ENCODE measurements at places on chromosomes 6 and 20.

GRCh38 chr6:104460738-104461483, 398.8 kb downstream of the HACE1 start:
- DNase-seq = no peak

DNA sequence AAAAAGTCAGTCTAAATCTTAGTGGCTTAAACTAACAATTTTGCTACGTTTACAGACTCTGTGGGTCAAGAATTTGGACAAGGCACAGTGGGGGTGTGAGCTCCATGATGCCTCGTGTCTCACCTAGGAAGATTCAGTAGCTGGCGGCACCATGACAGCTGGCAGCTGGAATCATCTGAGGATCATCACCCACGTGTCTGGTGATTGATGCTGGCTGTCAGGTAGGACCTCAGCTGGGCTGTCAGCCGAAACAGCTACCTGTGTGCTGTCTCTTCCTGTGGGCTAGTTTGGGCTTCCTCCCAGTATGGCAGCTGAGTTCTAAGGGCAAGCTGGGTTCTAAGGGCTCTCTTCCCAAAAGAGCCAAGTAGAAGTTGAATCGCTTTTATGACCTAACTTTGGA, 26.4 kb upstream of the DLGAP4 start:
- DNase-seq = no peak

DNA sequence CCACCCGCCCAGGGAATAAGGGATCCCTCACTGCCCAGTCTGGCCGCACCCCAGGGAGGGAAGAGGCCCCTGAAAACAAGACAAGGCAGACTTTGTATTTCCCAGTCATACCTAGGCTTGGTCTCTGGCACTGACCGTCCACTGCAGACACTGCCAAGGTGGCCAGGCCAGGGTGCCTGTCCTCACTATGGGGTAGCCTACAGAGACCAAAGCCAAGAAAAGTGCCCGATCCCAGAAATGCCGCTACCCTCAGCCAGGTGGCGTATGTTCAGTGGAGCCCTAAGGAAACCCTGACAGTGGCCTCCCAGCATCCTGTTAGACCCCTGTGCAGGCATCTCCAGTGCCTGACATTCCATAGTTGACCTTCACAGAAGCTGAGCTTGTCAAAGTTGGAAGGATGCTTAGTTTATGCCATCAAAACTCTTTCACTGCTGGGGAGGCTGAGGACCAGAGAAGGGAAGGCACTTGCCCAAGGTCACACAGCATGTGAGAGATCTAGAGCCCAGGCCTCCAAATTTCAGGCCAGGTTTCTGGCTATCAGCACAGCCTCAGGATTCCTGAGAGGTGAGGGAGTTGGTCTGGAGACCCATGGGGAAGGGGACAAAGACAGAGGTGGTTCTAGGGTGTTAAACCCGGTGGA, 2.5 kb downstream of the SCRT2 start:
- DNase-seq = no peak

DNA sequence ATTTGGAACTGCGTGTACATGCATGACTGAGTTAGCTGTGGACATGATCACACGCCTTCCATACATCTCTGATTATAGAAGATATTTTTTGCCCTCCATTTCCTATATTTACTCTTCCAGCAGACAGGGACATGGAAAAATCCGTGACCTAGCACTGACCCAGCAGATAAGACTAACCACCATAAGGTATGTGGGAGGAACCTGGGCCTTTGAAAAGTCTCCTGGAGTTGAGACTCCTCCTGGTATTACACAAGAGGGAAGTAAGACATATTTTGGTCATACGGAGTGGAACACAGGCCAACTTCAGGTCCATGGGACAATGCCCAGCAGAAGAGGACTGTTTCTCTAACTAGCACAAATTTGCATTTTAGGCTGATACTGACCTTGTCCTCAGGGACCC, 13.7 kb upstream of the SIRPB1 start:
- no peak for DNase-seq

DNA sequence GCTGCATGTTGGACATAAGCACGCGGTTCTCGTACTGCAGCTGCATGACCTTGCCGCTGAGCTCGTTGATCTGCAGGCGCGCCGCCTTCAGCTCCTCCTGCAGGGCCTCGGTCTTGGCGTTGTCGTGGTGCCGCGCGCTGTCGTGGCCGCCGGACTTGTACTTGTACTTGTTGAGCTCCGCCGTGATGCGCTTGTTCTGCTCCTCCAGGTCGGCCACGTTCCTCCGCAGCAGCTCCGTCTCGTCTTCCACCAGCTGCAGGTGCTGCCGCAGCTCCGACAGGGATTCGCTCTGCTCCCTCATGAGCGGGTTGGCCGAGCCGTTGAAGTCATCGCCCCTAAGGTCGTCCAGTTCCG, 16.6 kb upstream of the KIAA0408 start:
- no peak for DNase-seq

DNA sequence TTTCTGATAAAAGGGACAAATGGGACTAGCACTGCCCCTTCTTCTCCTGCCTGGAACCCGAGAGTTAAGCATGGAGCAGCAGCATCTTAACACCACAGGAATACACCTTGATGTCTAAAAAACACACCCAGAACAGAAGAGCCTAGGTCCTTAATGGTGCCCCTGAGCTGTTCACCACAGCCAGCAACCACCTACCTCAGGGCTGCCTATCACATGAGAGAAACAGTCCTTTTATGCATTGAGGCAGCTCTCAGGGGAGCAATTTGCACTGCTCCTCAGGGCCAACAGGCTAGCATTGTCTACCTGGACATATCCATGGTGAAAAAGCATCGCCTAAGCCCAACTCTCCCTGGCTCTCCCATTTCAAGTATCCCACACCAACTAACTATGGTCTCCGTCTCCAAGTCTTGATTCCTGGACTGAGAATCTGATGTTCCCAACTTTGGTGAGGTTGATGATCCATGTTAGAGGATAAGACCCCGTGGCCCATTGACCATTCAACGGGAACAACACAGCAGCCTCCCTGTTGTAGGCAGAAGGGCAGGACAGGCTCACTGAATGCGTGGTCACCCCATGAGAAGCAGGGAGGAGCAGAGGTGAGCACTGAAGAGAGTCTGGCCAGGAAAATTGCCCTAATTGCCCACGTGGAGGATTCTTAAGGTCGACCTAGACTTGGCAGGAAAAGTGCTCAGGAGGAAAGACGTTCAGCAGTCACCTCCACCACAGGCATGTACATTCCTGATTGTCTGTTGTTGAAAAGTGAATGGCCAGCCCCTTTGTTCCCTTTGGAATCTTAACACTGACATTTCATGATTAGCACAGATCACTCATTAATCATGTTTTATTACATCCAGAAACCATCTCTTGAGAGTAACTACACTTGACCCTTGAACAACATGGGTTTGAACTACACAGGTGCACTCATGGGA, 4.2 kb upstream of the APMAP start:
- no peak for DNase-seq

- DNase-seq = no peak
These were observed 200.7 kb downstream of the KHDC1L start for GRCh38 chr6:73024598-73024997.

GRCh38 chr6:33856655-33857054, 52.9 kb upstream of the MLN start:
- DNase-seq = no peak

- DNase-seq = no peak
These were observed 32.6 kb upstream of the PCMTD2 start for GRCh38 chr20:64222851-64223525.

DNA sequence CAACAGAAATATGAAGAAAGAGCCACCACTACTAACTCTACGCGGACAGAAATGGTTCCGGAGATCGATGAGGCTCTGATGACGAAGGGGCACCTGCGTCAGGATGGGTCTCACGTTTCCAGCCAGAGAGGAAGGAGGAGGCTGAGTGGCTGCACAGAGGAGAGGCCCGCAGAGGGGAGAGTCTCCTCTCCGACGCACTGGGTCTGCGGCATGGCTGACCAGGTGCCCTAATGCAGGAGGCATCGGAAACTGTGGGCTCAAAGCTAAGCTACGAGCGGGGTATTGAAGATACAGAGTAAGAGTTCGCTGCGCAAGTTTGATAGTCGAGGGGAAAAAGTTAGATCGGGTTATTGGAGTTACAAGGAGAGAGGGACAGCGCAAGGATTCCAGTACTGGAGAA, 69.9 kb downstream of the TTLL2 start:
- DNase-seq = no peak

- DNase-seq = no peak
These were observed 34.3 kb downstream of the COL12A1 start for GRCh38 chr6:75171567-75171966.

- DNase-seq = no peak
These were observed 12.1 kb upstream of the REPS1 start for GRCh38 chr6:138999949-139000725.

DNA sequence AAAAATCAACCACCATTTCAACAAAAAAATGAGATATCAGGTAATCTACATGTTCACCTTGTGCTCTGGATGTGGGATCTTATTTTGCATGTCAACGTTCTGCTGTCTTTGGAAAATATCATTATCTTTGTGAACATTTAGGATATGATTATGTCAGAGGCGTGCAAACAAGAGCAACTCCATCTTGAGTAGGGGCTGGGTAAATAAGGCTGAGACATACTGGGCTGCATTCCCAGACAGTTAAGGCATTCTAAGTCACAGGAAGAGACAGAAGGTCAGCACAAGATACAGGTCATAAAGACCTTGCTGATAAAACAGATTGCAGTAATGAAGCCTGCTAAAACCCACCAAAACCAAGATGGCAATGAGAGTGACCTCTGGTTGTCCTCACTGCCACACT, 28.8 kb upstream of the ZBTB24 start:
- DNase-seq = no peak

GRCh38 chr20:24522452-24523330, 53.3 kb downstream of the SYNDIG1 start:
- DNase-seq = no peak

DNA sequence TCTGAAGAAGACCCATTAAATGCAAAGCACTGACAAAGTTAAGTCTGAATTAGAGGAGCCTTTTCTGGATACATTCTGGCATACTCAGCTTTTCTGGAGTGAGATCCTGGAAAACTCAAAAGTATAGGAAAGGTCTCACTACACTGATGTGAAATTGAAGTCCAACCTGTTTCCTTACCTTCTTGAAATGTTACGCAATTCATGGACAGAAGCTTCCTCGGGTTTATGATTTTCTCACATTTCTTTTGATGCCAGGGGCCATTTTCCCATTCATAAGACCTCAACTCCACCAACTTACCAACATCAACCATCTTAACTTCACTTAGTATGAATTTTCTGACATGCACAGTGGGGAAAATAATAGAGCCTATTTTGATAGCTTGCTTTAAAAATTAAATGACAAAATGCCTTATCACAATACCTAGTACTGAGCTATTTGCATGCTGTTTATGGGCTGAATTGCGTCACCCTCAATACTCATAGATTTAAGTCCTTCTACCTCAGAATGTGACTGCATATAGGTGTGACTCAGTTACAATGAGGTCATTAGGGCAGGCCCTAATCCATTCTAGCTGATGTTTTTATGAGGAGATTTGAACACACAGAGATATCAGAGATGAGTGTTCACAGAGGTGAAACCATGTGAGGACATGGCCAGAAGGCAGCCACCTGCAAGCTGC, 73.4 kb upstream of the RAB32 start:
- DNase-seq = no peak

DNA sequence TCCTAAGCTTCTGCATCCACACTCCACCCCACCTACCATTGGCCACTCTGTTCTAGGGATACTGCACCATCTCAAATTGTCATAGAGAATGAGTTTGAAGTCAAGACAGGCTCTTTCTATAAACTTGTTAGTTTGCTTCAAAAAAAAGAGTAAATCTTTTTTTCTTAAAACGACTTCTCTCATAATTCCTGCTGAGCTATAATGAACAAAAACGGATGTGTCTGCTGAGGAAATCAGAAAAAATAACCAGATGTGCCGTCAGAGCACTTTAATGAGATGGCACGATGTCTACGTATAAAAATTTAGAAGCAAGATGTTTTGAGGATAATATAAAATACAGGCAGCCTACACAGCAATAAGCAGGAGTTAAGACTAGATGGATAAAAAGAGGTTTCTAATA, 24.0 kb upstream of the DDO start:
- no peak for DNase-seq

DNA sequence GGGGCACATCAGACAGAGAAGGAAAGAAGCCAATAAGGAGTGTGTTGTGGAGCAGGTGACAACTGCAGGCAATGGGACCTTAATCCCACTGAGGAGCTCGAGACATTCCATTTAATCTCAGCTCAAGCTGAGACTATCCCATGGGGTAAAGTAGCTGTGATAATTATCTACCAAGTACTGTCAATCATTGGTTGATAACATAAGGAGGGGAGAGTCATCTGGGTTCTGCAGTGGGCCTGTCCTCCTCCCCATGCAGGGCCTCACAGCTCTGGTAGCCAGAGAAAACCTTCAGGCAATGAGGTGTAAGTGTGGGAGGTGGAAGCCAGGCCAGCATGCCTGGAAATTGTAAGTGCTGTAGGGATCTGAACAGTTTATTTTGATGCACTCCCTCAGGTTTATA, 375.0 kb upstream of the ARID1B start:
- DNase-seq = no peak

- no peak for DNase-seq
These were observed 21.6 kb downstream of the DLL1 start for GRCh38 chr6:170269151-170269845.

DNA sequence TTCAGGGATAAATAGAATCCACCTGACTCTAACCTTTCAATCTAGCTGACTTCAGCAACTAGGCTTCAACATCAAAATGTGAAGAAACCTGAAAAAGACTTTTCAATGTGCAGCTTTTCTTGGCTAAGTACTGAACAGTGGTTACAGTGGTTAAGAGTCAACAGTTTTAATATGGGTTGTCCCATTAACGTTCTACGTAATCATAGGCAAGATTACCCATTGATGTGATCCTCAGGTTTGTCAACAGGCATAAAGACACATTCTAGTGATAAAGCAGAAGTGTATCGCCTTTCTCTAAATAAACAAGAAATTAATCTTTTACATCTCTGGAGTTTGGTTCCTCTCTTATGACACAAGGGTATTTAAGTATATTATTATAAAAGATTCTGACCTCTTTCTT, 154.1 kb upstream of the RUNX2 start:
- no peak for DNase-seq

DNA sequence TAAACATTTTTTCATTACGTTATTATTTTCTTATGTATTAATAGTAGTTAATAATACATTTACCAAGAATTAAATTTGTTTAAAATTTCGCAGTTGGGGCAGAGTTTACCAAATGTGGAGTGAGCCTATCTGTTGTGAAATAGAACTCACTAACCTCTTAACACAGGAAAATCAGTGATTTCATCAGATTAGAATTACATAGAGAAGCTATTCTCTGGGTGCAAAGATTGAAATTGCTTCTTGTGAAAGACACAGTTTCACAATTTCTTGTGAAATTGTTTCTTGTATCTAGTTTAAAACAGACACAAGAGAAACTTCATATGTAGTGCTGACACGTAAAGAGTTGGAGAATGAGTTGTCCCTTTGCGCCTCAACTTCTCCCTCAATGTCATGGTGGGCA, 69.4 kb upstream of the PRL start:
- DNase-seq = no peak

GRCh38 chr6:98823428-98824161, 10.8 kb upstream of the POU3F2 start:
- DNase-seq = no peak

- no peak for DNase-seq
These were observed 663.9 kb downstream of the DOK5 start for GRCh38 chr20:55139173-55139765.

All from NT2/D1 (cell line).